ENCODE measurements at places on chromosomes 13 and 19.

DNA sequence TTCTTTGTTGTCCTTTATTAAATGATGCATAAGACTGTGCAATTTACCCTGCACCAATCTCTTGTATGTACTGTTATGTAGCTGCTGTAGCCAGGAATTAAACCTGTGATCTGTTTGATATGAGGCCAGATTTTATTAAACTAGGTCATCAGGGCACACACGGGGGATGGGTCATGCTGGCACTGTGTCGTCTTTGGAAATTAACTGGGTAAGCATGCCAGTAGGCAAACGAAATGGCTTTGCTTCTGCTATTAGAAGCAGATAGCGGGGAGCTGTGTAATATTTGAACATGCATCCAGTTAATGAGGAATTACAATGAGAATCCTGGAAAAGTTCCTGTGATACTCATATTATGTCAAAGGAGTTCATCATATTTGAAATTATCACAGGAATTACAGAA is 23.5 kb downstream of the MTUS2 start:
- DNase-seq = no peak

DNA sequence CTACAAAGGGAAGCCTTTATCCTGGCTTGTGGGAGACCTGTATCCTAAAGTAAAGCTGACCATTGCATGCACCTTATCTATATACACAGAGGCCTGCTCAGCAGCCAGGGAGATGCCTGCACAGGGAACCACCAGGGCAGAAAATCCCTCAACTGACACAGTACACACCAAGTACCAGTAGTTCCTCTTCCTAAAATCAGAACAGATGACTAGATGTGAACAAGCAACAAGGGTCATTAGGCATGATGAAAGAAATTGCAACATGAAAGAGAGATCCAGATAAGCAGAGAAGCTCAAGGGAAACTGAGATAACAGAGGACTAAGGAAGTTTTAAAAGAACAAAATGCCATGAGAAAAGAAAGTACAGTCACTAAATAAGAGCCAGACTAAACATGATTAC is 39.7 kb upstream of the SLC7A9 start:
- DNase-seq = no peak

DNA sequence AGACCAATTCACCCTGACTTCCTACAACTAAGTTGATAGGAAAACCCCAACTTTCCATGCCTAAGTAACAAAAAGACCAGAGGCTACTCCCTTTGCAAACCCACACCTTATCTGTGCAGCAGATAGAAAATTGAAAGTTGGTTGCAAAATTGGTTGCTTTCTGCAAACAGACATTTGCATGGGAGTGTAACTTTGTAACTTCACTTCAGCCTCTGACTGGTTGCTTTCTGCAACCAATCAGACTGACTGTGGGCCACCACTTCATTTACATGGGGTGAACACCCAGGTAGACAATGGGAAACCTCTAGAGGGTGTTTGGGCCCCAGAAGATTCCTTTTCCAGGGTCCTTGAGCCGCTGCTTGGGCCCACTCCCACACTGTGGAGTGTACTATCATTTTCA is 9.8 kb downstream of the TEX30 start:
- no peak for DNase-seq

GRCh38 chr13:111948281-111948680 is 118.7 kb upstream of the SOX1 start:
- no peak for DNase-seq

GRCh38 chr13:24218977-24219376 is 58.5 kb downstream of the SPATA13 start:
- DNase-seq = no peak

DNA sequence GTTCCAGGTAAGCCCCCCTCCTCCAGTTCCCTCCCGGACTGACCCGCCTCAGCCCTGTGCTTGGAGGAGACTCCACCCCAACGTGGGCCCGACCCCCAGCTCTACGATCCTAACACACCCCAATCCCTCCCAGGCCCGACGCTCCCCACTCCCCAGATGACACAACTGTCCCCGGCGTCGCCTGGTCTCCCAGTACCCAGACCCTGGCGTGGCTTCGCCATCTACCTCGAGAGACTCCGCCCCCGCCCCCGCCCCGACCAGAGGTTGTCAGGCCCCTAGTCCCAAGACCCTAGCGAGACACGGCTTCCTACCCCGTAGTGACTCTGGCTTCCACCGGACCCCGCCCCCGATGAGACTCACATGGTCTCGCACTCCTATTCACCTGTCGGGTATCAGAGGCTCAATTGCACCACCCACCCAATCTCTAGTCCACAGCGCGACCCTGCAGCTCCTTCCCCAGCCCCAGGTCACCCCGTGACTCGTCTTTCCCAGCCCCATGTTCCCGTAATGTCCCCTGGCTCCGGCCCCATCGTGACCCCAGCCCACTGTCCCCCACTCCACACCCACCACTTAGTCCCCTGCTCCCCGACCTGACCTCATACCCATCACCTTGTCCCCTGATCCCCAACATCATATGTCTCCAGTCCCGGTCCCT is 2.9 kb downstream of the CD37 start:
- peak; percentile 3 for DNase-seq

DNA sequence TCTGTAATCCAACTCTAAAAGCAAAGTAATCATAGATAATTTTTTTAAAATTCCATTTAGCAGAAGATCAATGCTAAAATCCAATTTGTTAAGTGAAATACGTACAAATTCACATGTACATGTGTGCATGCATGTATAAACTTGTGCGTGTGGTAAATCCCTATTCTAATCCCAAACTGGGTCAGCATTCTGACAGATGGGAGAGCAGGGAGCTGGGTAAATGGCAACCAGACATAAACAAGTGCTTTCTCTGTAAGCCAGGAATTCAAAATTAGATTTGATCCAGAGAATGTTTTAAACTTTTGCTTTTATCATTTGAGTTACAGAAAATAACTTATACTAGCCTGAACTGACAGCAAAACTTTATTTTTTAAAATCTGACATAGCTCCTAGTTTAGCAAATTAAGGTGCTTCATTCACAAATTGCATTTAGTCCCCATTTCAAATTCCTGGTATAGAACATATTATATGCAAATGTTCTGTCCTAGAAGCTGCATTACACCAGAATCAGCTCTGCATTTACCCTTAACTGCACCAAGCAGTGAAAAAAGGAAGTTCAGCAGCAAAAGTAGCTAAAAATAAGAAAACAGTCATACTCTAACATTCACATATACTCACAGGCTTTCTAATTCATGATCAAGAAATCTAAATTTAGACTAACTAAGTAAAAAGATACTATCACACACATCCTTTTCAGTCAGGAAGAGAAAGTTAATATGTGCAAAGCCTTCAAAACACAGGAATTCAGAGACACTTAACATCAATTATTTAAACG is 32.6 kb downstream of the UBL3 start:
- DNase-seq = peak; percentile 48

- no peak for DNase-seq
Observed at GRCh38 chr19:16527971-16528521, 14.2 kb downstream of the CHERP start.

DNA sequence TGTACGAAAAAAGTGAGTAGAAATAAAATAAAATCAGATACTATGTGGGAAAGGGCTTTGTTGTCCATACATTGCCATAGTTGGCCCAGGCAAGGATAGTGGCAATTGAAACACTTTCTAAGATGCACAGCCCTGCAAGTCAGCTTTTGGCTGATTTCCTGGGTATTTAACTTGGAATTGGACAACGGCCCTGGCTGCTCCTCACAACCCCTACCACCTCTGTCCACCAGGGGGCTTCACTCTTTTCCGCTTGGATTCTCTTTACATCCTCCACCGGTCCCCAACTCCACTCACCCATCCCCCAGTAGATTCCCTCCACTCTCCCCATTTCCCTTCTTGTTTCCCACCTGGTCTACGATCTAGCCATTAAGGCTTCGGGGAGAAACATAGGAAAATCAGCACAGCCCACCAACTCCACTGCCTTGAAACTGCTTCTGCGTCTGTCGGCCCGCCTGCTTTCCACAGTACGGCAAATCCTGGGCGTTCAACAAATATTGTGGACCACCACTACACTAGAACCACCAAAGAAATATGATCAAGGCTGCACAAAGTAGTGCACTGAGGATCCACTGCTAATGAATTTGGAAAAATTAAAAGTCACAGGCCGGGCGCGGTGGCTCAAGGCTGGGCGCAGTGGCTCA is 48.6 kb upstream of the GTF3A start:
- DNase-seq = peak; percentile 60

- DNase-seq = no peak
Observed at GRCh38 chr13:97810152-97810551, 143.3 kb upstream of the IPO5 start.

- DNase-seq = no peak
Observed at GRCh38 chr19:52188822-52189734, 774 bp upstream of the PPP2R1A start.

- DNase-seq = no peak
Observed at GRCh38 chr19:38378866-38379265, 4.5 kb downstream of the PSMD8 start.

DNA sequence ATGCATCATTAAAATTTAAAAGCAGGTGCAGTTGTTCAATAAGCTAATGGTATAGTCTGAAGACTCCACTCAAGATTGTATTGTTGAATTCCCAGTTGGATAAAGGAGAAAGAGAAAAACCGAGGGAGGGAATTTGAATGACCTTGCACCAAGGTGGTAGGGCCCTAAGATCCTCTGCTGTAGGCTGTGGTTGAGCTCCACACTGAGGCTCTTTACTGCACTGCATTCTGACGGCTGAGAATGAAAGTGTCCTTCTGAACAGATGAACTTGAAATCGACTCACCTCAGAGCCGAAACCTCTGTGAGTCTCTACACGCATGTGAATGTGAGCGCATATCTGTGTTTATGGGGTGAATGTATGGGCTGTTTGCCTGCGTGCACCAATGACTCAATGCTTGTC is 388.9 kb upstream of the DACH1 start:
- no peak for DNase-seq

- DNase-seq = no peak
Observed at GRCh38 chr13:108725471-108725870, 96.1 kb downstream of the MYO16 start.

GRCh38 chr19:49496574-49497008 is 357 bp downstream of the RPS11 start:
- no peak for DNase-seq

GRCh38 chr19:17687857-17688784 is at the start of gene UNC13A:
Gene UNC13A, minus strand, starts transcription at chr19:17688354. Its CDS starts 155 bp downstream, at chr19:17688199.
- DNase-seq = peak; percentile 72

- no peak for DNase-seq
Observed at GRCh38 chr19:34269489-34269888, 15.1 kb downstream of the GARRE1 start.

GRCh38 chr19:7483720-7484201 is 5.1 kb downstream of the PEX11G start:
- DNase-seq = no peak

GRCh38 chr19:47693489-47693888 is 19.7 kb upstream of the EHD2 start:
- DNase-seq = no peak

- DNase-seq = no peak
Observed at GRCh38 chr13:24096659-24097058, 63.9 kb upstream of the SPATA13 start.

GRCh38 chr13:110916301-110917142 is 1.7 kb upstream of the ANKRD10 start:
- no peak for DNase-seq

DNA sequence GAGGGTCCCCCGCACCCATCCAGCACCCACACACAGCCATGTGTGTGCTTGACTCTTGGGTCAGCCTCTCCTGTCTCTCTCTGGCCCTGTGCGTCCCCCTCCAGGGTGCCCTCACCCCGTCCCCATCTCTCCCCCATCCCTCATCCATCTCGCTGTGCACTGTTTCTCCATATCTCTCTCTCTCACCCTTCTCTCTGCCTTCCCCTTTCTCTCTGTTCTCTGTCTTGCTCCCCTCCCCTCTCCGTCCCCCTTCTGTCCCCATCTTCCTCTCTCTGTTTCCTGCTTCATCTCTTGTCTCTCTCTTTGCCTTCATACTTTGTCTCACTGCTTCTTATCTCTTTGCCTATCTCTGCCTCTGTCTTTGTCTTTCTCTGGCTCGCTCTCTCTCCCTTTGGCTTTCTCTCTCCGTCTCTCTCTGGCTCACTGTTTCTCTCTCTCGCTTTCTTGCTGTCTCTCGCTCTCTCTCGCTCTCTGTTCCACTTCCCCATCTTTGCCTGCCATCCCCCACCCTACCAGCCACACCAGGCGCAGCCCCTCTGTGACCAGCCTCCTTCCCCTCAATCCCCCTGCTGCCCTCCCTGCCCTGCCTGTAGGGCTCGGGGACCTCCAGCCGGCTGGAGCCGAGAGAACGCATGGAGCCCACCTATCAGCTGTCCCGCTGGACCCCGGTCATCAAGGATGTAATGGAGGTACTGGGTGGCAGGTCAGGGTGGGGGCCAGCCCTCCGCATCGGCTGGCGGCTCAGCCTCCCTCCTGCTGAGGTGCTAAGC is 8.9 kb downstream of the STXBP2 start:
- DNase-seq = no peak

DNA sequence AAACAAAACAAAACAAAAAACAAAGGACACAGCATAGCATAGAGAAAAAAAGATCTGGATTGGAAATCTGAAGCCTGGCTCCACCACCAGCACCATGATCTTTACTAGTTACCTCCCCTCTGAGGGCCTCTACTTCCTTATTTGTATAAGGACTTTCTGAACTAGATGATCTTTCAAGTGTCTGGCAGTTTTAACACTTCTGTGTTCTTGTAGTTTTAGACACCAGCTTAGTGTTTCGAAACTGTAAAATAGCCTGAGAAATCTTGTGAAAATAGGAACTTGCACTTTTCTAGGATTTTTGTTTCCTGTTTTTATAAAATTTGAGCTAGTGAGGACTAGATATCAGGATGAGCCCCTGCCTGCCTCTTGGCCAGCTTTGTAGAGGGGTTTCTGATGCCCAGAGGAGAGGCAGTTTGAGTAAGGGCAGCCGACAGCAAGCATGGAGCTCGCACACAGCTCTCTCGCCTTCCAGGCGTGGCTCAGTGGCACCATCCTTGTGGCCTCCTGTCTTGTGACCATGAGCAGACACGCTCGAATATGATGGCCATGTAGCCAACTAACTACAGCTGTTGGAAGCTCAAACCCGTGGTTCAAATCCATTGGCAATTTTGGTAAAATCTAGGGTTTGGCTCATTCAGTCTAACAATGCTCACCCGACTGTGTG is 319.0 kb downstream of the KCNRG start:
- no peak for DNase-seq

DNA sequence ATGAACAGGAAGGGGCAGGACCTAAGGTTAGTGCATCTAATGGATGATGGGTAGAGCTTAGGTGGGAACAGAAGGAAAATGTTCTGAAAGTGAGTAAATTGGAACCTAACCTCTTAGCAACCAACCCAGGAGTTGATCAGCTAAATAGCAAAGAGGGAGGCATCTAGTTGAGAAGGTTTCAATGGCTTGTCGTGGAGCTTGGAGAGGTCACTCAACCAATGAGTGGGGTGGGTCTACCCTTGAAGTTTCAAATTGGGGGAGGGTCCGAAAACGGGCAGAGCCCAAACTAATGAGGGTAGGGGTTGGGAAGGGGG is 5.7 kb upstream of the SHKBP1 start:
- no peak for DNase-seq

DNA sequence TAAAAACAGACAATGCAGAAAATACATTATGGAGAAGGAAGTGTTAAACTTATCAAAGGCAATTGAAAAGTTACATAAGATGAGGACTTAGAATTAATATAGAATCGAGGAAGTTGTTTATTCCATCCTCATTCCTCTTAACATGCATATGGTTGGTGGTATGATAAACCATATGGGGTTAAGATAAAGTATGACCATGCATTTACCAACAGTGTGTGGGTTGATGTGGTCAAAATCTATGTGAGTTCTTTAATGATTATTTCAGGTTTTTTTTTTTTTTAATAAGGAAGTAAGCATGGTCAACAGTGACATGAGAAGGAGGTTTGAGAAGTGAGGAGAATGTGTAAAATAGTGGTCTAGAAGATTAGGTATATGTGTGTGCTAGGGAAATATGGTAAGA is 94.5 kb downstream of the TDRD3 start:
- DNase-seq = no peak

GRCh38 chr13:94204946-94205345 is 274.5 kb downstream of the DCT start:
- DNase-seq = no peak
